Activated CD4-positive, alpha-beta T cell treated with anti-CD3 and anti-CD28 coated beads, Interleukin-2, amount 50 U/mL, for 16 hours (primary cell): ENCODE measurements at places on chromosomes 11 and 22.
A peak's percentile ranks its signal among the peaks of the same experiment; 100 is the strongest.

DNA sequence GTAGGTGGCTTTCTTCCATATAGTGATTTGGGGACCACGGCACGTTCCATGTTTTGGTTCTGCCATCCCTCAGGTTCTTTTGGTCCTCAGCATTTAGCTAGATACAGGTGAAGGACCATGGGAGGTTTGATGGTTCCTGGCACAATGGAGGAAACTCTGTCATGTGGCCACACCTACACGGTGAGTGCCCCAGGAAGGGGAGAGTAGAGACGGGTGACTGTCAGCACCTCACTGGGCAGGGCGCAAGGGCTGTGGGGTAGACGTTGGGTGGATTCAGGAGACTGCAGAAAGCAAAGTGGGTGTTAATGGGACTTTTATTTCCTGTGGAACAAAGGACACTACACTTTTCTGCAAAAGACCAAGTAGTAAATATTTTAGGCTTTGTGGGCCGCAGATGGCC is 73.4 kb downstream of the PPP6R3 start:
- no peak for DNase-seq

DNA sequence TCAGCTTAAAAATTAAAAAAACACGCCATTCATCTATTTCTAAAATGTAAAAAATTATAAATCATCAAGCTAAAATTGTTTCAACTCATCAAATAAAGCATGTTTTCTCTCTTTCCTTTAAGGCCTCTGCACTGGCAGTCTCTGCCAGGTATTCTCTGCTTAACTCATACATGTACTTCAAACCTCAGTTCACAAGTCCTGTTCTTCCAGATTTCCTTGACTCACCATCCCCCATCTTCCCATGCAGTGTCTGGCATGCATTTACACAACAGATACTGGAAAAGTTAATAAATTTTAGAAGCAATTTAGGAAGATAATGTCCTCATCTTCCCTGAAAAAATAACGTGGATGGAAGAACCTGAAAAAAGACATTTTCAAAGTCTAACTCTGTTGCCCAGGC is 32.5 kb downstream of the CSTF3 start:
- DNase-seq, result no peak

GRCh38 chr11:119319136-119319699 is 2.3 kb upstream of the MCAM start:
- DNase-seq, result no peak

DNA sequence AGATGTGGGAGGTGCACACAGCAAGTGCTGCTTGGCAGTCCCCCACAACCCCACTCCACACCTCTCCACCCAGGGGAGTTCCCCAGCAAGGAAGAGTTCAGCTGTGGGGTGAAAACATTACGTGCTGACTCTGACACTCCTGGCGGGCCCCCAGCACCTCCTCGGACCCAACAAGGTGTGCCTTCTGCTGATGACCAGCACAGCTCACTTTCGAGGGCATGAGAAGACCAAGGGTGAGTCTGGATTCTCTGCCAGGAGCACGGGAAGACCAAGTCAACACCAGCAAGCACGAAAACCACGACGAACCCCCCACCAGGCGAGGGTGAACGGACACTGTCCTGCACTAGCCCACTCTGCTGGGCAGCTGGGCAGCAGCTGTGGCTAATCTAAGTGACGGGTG is 1.4 kb downstream of the ALG12 start:
- no peak for DNase-seq

DNA sequence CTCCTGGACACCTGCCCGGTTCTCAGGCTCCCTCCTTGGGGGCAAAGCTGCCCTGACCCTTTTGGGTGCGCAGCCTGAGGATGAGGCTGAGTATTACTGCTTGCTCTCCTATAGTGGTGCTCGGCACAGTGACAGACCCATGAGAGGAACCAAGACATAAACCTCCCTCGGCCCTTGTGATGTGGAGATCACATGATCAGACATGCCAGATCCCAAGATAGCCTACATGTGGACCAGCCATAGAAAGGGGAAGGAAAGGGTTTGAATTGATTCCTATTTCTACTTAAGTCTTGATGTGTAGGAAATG is 125.3 kb downstream of the VPREB1 start:
- no peak for DNase-seq

- DNase-seq, result peak; percentile 58
Measured at GRCh38 chr11:13339195-13340153, 61.9 kb downstream of the BMAL1 start.

GRCh38 chr11:118572981-118573550 is 857 bp downstream of the ARCN1 start:
- DNase-seq, result peak; percentile 72

DNA sequence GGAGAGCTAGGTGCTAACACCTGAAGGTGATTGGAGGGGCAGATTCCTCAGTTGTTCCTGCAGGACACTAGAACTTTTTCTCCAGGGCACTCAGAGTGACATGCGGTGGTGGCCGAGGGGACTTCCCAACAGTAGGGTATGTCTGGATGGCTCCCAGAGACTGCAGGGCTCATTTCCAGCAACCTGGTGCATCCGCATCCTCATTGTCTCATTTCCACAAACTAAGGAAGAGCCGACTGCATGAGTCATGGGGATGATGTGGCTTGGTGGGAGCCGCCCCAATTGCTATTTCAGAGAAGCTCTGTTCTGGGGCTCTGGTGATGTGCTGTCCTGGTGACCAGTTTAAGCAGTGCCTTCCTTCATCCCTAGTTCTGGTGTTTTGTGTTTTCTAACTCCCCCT is 2.8 kb upstream of the ROBO4 start:
- DNase-seq, result no peak

DNA sequence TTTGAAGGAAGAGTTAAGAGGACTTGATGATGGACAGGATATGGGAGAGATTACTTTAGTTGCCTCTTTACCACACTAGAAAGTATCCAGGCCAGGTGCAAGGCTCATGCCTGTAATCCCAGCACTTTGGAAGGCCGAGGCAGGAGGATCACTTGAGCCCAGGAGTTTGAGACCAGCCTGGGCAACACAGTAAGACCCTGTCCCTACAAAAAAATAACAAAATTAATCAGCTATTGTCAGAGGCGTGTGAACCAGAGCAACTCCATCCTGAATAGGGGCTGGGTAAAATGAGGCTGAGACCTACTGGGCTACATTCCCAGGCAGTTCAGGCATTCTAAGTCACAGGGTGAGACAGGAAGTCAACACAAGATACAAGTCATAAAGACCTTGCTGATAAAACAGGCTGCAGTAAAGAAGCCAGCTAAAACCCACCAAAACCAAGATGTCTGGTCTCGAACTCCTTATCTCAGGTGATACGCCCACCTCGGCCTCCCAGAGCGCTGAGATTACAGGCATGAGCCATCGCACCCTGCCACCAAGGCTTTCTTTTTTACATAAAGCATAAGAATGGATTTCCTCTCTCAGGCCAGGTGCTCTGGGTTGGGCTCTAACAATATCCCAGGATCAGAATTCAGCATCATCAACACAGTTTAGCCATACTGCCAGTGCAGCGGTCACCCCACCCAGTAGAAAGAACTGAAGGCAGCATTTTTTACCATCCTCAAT is 17.8 kb downstream of the PI4KA start:
- no peak for DNase-seq

DNA sequence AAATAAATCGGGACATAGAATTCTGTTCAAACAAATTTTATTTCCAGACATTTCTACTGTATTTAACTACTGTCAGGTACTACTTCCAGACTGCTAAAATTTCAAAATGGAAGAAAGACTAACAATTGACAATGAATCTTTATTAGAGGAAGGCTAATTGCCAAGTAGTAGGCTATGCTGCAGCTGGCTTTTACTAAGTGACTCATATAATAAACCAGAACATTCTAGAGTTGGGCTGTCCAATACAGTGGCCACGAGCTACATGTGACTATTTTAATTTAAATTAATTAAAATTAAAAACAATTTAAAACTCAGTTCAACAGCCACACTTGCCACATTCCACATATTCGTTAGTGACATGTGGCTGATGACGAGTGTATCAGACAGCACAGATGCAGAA is 27.6 kb downstream of the CHKA start:
- no peak for DNase-seq

GRCh38 chr11:77151804-77152509 is 23.9 kb downstream of the MYO7A start:
- peak; percentile 71 for DNase-seq

DNA sequence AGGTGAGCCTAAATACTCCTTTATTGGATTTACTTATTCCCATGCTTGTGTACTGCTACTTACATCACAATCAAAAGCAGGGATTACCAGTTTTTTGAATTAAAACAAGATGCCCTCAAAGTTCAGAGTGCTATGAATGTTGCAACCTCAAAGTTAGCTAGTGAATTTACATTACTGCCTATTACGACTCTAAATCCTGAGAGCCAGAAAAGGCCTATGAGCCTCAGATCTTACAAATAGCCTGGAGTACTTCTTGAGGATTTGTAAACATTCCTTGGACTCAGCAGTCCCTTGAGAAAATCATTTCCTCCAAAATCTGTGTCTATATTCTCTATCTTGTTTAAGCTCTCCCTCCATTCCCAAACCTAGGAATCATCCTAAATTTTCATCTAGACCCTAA is 25.5 kb downstream of the CHORDC1 start:
- no peak for DNase-seq

- DNase-seq, result no peak
Measured at GRCh38 chr11:3222003-3222855, 3.6 kb upstream of the MRGPRG start.

DNA sequence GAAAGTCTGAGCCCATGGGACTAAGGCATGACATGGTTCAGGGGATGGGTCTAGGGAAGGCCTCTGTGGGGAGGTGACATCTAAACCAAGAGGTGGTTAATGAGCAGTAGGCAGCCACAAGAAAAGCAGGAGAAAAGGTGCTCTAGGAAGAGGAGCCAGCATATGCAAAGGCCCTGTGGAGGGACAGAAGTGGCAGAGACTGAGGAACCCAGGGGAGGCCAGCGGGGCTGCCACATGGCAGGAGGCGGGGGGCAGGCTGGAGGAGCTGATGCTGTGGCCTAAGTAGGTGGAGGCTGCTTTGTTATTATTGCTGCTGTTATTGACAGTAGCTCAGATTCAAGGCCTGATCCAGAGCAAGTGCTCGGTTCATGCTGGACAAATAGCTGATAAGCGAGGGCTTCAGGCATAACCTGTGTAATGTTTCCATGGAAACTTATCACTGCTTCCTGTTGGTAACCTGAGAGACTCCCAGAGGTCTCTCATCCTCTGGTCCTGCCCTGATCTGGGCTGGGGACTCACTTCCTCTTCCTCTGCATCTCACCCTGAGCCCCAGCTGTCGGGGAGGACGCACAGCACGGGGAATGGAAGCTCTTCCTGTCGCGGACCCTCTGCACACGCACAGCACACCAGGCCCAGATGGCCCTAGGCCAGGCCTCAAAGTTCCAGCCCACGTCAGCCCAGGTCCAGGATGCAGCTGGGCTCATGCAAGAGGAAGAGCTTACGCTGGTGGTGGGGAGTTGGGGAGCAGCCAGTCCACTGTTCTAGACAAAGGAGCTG is 75.2 kb upstream of the TP53I11 start:
- no peak for DNase-seq

DNA sequence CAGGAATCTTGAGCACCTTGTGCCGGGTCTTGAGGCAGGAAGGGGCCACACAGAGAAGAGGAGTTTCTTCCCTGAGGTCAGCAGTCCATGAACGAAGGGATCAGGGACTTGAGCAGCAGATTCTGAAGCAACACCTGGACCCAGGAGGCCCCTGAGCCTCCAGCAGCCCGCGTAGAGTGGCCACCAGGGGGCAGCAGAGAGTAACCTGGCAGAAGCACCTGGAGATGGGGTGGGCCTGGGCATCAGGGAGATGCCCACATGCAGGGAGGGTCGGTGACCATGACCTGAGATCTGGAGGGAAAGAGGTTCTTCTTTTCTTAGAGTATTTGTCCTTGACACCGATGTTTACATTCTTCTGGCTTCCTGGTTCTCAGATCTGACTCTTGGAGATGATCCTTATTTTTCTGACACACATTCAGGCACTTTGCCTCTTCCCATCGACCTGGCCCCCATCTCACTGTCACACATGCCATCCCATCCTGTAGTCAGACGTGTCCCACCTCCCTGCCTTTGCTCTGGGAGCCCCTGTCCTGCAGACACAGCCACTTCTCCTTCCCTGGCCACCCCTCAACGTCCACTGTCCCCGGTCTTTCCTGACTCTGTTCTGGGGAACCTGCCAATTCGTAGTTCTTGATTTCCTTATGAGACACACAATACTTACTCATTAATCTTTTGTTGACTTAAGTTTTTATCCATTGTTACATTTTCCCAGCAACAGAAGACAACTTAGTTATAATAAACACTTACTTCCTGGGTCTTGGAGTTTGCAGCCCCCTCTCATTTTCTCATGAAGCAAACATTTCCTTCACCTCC is 66.5 kb downstream of the GGTLC2 start:
- peak; percentile 66 for DNase-seq

GRCh38 chr11:47564933-47565339 is 463 bp upstream of the PTPMT1 start:
- DNase-seq, result no peak

DNA sequence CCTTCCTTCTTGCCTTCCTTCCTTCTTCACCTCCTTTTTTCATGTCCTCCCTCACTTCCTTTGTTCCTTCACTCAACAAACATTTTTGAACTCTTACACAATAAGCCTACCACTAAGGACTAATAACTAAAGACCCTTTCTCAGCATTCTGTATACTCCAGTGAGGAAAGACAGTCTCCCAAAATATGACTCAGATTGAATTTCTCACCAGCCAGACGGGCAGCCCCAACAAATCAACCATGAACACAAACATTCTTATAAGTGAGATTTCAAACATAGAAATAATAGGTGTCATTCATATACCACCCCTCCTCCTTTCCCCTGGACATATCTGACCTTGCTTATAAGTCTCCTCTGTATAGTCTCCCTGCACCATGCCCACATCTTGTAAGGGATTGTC is 1079.7 kb downstream of the OPCML start:
- DNase-seq, result no peak

GRCh38 chr11:36210529-36210928 is 78.7 kb downstream of the COMMD9 start:
- DNase-seq, result no peak
